ENCODE measurements at places on chromosomes 3 and 15. TPM values are rescaled to one million over a fixed set of nuclear protein-coding genes. Genes with fewer than 3 reads are reported as not detected.

Gene TRPM1
- total RNA-seq: not detected

Gene MESP2
- 0.58 TPM for total RNA-seq

Gene IGF2BP2
- 36.8 TPM for total RNA-seq

Gene DVL3
- total RNA-seq: 29.1 TPM

Gene AMOTL2
- 77.1 TPM for total RNA-seq

Gene DPPA2
- not detected for total RNA-seq

Gene POLR2H
- total RNA-seq: 98.0 TPM

Gene NDUFAF3
- total RNA-seq: 109 TPM

Gene ACP3
- 0.99 TPM for total RNA-seq

Gene TMEM212
- total RNA-seq: not detected

Gene GOLGA8J
- total RNA-seq: not detected

Gene TMPRSS7
- not detected for total RNA-seq

Gene FBXW12
- 0.15 TPM for total RNA-seq

Gene SHF
- total RNA-seq: 2.5 TPM

Gene CPNE9
- not detected for total RNA-seq

Gene GOLGA8B
- total RNA-seq: 12.6 TPM

Gene IQCF5
- not detected for total RNA-seq

Gene CPEB1
- total RNA-seq: 42.7 TPM
